ENCODE measurements at places on chromosomes 4 and X.

- DNase-seq: peak; percentile 21
Measured at GRCh38 chrX:39859991-39860861, 237.5 kb downstream of the BCOR start.

DNA sequence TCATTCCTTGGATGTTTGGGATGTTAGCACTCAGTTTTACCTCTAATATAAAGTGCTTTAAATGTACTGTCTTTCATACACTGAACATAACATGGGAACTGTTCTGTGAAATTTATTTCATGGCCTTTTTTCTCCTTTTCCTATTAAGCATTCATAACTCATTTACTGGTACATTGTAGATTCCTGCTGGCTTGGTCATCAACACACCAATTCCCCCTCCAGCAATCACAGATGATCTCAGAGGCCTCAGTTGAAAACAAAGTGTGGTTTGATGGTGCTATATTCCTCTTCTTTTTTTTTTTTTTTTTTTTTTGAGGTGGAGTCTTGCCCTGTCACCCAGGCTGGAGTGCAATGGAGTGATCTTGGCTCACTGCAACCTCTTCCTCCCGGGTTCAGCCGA lies 61.9 kb upstream of the FAM47B start:
- no peak for DNase-seq

DNA sequence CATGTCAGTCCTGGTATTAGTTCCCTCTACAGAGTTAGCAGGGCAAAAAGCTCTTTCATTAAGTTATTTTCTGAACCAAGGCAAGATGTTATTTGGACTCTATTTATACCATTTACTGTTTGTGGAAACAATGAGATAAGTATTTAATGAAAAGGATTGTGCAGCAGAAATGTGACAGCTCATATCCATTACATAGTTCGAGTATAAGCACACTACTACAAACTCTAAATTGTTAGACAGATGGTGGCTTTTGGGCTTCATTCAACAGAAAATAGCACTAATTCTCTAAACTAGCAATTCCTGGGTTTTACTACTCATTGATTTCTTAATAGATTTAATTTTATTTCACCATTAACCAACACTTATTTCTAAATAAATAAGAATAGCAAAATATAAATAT lies 95.2 kb upstream of the ANK2 start:
- DNase-seq: no peak

DNA sequence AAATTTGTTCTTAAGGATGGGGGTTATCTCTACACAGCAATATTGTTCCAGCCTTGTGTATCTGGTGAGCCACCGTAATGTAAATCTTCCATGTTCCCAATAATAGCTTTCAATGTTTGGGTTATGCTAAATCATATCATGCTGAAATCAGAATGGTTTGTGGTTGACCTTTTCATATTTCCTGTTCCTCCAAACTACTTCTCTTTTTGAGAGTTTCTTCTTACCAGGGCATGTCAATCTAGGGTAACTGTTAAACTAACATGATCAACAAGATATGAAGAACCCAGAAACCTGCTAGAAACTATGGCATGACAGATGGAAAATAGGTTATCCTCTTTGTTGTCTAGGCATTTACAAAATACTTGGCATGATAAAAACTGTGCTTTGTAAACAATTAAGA lies 22.0 kb downstream of the TNMD start:
- no peak for DNase-seq

Data from thymus (tissue), 14 donors.